Fibroblast of skin of scalp (primary cell): ENCODE measurements at places on chromosomes 4 and X.

DNA sequence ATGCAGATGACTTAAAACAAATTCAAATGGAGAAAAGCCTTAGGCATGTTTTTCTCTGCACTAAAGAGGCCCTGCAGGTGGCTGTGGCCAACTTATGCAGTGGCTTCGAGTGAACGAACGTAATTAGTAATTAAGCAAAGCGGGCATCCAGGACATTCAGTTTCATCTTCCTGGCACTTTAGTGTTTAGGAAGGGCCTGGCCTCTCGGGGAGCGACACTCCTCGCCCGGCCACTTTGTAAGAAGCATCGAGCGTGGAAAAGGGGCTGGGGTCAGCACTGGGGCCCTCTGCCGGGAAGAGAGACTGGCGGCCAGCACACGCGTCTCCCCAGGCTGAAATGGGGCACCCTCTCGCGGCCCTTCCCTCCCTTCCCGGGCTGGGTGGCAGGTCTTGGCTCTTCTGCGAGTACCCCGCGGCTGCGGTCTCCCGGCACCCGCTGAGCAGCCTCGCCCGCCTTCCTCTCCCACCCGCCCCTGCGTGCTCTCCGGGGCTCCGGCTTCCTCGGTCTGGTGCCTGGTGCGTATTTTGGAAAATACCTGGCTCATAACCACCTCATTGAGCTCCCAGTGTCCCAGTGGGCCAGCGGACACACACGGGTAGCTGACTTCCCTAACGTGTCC, 677 bp upstream of the CYP4V2 start:
- no peak for DNase-seq

- DNase-seq = no peak
Measured at GRCh38 chrX:15334561-15334960, 762 bp downstream of the PIGA start.

- no peak for DNase-seq
Measured at GRCh38 chr4:155495572-155496293, 119.0 kb upstream of the MAP9 start.

- peak; percentile 61 for DNase-seq
Measured at GRCh38 chr4:107037199-107037584, 1.1 kb upstream of the DKK2 start.

- no peak for DNase-seq
Measured at GRCh38 chr4:120105472-120105871, 38.8 kb upstream of the MAD2L1 start.

- no peak for DNase-seq
Measured at GRCh38 chr4:40718586-40718985, 31.2 kb upstream of the NSUN7 start.

DNA sequence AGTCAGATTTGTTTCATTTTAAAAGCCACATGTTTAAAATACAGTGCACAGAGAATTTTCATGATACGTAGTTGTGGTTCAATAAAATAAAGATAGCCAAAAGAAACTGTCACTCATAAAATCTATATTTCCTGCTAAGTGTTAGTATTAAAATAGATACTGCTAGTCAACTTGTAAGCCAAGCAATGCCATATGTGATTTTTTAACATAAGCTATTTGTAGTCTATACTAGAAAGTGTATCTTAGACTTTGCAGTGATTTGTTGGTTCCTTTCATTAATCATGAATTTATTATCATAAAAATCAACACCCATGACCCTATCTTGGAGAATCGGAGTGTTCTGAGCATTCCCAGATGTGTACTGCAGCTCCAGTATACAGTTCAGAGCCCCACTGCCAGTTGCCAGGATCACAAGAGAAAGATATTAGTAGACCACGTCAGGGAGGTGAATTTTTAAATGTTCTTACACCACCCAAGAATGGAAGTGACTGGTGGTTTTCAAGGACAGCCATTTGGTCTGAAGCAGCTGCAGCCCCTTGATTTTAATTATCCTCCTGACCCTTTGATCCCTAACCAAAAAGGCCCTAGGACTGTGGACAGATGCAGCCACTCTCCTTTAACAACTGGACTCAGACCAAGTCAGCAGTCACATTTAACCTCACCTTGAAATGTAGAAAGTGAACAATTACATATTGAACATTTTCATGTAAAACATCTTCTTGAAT, 163.1 kb downstream of the PALLD start:
- no peak for DNase-seq

GRCh38 chr4:148305751-148306150, 136.5 kb downstream of the NR3C2 start:
- DNase-seq = no peak
